ENCODE measurements at places on chromosomes 2 and 18.

DNA sequence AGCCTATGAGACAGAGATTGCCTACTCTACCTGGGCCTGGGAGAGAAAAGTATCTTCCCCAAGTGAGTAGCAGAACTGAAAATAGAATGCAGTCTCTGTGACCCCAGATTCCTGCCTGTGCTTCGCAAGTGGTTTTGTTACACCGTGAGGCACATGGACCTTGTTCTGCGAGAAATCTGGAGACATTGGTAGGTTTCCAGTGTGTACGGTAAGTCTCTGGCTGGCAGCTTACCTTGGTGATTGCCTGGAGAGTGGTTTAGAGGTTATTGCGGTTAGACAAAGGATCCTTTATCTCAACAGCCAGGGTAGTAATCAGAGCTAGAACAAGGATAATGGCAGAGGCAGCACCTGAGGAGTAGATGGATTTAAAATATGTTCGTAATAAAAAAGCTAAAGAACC is 606.0 kb upstream of the GCFC2 start:
- DNase-seq, result no peak

DNA sequence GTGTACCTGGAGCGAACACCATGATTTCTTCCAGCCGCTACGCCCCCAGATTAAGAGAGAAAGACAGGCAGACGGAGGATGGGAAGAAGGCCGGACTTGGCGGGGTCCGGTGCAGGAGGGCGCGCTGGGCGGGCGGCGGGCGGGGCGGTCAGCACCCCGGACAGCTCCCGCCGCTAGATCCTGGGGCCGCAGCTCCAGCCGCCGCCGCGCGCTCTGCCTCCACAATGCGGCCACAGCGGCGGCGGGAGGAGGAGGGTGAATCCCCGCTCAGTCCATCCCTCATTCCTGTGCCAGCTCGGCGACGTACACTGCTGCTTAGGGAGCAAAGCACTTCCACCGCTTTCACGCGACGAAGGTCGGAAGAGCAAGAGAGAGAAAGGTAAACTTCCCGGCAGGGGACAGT is at the start of gene AKAIN1:
Gene AKAIN1 (minus strand): TSS at position 226 of the 403 bp plus-strand sequence. CDS start 204 bp downstream, at position 22.
- peak; percentile 6 for DNase-seq

DNA sequence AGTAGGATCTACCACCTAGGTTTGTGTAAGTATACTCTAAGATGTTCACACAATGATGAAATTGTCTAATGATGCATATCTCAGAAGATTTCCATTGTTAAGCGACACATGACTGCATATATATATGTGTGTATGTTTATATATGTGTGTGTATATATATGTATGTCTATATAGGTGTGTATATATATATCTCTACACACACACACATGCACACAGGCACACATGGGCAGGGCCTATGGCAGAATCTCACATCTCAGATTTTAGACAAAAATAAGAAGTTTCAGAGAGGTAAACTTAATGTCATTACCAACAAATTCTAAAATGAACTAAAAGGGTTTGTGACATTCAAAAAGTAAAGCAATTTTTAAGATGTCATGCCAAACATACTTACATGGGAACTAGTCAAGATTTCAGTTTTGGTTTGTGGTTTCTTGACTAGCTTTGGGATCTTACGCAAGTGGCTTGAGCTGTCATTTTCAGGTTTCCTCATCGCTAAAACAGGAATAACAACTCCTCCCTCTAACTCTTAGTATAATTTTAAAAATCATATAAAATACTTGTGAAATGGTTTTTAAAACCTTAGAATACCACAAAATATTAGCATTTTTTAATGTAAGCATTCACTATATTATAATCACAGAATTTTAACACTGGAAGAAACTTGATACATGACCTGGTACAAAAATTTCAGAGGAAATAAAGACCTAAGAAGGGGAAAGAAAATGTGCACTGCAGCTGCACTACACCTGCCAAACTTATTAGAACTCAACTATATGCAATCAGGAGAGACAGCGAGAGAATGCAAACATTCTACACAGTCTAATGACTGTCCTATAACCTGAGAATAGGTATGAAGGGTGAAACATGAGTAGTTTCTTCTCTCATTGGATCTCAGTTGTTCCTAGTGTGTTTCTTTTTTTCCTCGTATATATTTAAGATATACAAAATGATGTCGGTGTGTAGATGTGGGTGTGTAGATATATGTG is 75.7 kb downstream of the TTC21B start:
- peak; percentile 30 for DNase-seq

- DNase-seq, result no peak
Observed at GRCh38 chr2:193336781-193337180, 1142.0 kb upstream of the TMEFF2 start.

DNA sequence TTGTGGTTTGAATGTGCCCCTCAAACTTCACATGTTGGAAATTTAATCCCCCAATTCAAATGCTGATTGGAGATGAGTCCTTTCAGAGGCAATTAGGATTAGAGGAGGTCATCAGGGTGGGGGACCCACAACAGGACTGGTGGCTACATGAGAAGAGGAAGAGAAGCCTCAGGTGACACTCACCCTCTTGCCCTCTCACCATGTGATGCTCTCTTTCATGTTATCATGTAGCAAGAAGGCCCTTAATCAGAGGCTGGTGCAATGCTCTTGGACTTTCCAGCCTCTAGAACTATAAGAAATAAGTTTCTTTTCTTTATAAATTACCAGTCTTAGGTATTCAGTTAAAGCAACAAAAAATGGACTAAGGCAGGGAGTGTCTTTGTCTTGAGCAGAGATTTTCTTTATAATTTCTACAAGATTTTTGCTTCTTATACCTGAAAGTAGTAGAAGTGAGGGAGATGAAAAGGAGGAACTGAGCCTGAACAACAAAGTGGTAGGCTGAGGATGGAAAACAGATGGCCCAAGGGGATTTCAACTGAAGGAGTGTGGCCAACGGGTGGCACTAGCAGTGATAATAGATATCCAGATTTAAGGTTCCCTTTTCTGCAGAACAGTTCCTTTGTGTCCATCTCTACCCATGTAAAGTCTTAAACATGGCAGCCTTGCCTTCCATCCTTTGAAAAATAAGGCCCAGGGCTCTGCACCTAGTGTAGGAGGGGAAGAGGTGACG is 49.2 kb upstream of the TGIF1 start:
- DNase-seq, result no peak

GRCh38 chr18:35158728-35159450 is 81.9 kb upstream of the ZNF397 start:
- DNase-seq, result peak; percentile 62

DNA sequence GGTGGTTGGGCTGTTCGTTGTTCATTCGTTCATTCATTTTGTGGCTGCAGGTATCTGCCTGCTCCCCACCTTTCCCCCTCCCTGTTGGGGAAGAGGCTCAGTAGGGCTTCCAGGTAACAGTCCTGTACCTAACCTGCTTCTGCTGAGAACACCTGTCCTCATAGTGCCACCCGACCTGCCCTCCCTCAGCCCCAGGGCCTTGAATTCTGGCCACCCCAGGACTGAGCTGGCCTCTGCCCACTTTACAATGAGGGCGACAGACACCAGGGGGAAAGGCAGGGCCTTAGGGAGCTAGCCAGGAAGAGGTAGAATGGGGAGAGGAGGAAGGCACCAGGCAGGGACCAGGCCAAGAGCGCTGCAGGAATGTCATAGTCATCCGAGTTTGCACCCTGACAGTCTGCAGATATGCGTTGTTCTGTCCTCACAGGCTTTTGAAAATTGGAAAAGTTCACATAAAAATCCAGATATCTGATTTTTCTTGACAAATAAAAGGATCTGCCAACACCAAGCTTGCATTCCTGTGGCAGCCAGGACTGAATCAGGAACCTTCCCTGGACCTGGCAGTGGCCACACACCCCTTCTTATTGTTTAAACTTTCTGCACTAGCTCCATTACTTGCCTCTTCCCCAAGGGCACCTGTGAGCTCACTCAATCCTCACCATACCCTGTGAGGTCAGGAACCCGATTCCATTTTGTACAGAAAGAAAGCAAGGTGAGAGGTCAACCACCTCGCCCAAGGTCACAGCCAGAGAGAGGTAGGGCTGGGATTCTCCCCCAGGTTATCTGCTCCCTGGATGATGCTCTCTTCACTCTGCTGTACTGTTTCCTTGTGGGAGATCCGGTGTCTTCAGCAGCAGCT is 35.3 kb upstream of the MRPL33 start:
- no peak for DNase-seq
